PC-9 (cell line): ENCODE measurements at places on chromosomes 1 and 21.
A peak's percentile ranks its signal among the peaks of the same experiment; 100 is the strongest.

- peak; percentile 56 for DNase-seq
These were observed 746 bp upstream of the LAMC1 start for GRCh38 chr1:183022202-183023145.

DNA sequence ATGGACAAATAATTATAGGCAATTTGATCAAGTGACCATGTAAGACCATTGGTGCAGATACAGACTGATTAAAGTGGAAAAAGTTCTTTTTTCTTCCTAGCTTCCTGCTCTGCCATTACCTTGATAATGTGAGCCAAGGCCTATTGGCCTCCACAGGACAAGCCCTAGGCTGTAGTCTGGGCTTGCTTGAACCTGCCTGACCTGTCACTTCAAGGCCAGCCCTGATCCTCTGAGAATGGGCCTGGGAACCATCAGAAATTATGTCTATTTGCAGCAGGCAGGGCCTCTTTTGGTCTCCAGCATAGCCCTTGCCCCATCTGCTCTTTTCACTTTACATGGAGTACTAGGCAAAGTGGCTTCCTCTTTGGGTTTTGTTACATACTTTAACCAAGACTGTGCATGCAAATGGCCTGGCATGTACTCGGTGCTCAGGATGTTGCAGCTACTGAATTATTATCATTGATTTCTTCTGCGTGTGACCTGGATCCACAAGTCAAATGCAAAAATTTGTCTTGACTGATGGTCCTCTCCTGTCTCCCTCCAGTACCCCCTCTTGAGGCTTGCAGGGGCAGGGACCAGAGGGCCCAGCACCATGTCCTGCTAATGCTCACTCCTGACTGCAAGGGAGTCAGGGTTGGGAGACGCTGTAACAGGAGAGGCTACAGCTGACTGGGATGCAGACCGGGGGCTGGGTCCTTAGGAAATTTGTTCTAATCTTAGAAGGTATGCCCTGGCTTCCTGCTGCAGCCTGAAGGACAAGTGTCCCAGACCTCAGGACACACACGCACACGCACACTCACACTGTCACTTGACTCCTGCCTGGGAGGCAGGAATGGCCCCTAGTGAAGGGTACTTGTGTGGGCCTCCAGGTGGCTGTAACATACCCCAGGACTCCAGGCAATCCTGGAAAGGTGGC, 39.4 kb downstream of the RCSD1 start:
- DNase-seq: no peak

GRCh38 chr1:169472738-169473137, 13.0 kb downstream of the SLC19A2 start:
- peak; percentile 36 for DNase-seq

- DNase-seq: peak; percentile 21
These were observed 14.0 kb upstream of the NCF2 start for GRCh38 chr1:183604038-183604808.

DNA sequence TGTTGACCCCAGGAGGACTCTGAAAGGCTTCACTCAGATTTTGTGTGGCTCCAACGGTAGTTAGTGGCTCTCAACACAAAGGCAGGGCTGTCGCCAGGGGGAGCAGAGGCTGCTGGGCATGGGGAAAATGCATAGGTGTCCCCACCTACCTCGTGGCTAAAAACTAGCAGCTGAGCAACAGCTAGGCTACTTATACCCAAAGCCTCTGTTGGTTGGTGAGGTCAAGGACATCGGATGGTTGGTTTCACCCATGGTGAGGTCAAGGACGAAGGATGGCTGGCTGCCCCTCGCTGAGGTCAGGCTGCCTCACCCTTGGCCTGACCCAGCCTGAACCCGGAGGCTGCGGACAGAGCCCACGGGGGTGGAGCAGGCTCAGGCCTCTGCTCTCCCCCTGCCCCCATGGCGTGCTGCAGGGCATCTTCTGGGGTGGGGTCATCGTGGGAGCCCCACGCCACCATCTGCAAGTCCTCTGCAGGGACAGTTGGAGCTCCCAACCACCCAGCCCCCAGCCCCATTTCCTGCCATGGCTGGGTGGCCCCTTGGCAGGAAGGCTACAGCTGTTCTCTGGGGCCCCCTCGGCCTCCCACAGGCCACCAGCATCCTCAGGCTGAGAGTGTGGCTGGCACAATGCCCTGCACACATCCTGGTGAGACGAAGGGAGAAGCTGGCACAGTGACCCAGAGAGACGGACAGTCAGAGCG, 8.5 kb upstream of the GNB1 start:
- no peak for DNase-seq

- DNase-seq: no peak
These were observed 308.7 kb downstream of the TTLL7 start for GRCh38 chr1:83689921-83690868.

GRCh38 chr1:79006564-79006963, at the start of gene ADGRL4:
ADGRL4 (minus strand) TSS chr1:79006730; CDS start chr1:79006654, 76 bp downstream.
- DNase-seq: no peak

- DNase-seq: no peak
These were observed 165.3 kb downstream of the GALNT2 start for GRCh38 chr1:230232371-230232771.

DNA sequence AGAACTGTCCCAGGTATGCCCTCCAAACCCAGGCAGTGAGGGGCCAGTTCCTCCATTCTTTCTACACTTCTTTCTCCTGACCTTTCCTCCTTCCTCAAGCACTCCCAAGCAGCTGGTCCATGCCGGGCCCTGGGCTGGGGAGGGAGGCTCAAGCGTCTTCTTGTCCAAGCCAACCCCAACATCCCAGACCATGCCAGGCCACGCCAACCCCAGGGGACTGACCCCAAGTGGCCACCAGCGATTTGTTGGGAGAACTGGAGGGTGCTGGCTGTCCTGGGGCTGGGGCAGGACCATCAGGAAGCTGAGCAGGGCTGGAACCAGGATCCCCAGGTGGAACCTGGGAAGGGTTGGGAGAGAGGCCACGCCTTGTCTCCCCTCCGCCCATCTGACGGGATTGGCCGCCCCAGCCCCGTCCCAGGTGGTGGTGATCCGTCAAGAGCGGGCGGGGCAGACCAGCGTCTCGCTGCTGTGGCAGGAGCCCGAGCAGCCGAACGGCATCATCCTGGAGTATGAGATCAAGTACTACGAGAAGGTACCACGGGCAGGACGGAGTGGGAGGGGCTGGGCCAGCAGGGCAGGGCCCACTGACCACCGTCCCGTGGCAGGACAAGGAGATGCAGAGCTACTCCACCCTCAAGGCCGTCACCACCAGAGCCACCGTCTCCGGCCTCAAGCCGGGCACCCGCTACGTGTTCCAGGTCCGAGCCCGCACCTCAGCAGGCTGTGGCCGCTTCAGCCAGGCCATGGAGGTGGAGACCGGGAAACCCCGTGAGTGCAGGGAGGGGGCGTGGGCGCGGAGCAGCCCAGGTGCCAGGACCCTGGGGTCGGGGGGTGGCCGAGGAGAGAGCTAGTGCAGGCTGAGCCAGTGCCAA, 29.9 kb downstream of the EPHA8 start:
- peak; percentile 40 for DNase-seq

- peak; percentile 83 for DNase-seq
These were observed 834.0 kb downstream of the USP25 start for GRCh38 chr21:16563795-16564194.

GRCh38 chr21:25568246-25568645, 39.0 kb downstream of the MRPL39 start:
- DNase-seq: no peak

DNA sequence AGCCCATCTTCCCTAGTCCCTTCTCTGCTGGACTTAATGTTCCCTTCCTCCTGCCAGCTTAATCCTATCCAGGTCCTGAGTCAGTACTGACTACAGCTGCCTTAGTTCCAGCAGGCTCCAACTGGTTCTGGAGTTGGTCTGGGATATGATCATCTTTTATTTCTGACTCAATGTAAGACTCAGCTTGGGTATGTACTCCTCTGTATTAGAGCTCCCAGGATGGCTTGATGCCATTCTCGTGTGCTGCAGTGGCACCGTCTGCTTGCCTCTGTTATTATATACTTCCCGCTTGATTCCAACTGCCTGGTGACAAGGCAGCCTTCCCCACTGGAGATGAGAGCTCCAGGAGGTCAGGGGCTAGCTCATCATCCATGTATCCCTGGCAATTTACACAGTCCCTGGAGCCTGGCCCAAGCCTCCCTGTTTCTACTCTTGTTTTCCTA, 164.4 kb upstream of the DPT start:
- no peak for DNase-seq

DNA sequence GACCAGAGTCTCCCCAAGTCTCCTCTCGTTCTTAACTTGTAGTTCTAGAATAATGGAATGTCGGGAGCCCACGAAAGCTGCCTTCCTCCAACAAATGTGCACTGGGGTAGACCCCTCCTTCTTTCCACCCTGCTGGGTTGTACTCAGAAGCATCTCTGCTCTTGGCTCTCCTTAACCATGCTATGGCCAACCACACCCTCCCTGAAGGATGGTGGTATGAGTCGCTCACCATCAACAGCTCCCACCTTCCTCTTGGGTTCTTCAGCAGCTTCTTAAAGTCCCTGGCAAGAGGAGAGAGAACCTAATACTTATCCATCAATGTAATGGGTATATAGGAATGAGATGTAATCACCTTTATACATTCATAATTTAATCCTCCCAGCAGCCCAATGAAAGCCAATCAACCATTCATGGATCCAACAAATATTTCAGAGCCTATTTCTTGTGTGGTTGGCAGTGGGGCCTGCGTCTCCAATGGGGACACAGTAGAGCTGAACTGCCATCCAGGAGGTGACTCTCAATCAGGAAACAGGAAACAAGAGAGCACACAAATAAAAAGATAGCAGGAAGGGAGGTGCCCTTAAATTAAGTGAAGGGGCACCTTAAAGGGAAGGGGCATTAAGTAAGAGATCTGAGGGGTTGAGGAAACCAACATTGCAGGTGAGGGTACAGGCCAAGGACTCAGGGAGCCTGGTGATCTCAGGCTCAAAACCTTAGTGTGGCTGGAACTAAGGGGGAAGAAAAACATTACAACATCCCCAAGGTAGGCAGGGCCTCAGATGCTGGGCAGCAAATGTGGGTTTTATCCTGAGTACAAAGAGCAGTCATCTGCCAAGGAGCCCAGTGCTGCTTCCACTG, 64.4 kb upstream of the ETS2 start:
- no peak for DNase-seq

DNA sequence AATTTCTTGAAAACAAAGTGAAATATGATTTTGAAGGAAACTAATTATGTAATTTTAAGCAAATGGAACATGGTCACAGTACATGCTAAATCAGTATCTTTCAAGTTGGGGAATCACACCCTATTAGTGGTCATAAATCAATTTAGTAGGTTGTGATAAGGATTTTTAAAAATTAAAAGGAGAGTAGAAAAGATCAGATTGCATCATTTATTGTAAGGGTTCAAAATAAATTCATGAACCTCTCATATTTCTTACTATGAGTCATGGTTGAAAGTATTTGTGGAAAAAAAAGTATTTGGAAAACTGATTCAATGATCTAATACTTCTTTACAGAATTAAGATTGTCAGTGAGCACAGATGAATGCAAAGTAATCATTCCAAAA, 14.6 kb downstream of the ADSS2 start:
- DNase-seq: no peak
